Esophagus squamous epithelium (tissue), 5 donors: ENCODE measurements at places on chromosomes 1 and 21.

DNA sequence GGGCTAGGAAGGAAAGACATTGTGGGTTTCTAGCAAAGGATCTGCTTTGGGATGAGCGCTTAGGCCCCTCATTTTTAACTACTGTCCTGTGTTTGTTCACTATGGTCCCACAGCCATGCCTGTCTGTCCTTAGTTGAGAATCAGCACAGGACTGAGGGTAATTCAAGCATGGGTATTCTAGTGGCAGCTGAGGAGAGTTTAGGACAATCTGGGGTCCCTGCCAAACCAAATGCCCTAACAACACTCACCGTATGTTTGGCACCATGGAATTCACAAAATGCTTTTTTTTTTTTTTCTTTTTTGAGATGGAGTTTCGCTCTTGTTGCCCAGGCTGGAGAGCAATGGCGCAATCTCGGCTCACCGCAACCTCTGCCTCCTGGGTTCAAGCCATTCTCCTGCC lies 10.4 kb downstream of the ARHGEF11 start:
- DNase-seq = no peak

- DNase-seq = no peak
Observed at GRCh38 chr1:51910221-51911000, 31.9 kb upstream of the NRDC start.

- DNase-seq = no peak
Observed at GRCh38 chr21:46111193-46111571, 13.3 kb downstream of the COL6A2 start.

GRCh38 chr1:111197598-111198284 lies 2.7 kb downstream of the DENND2D start:
- DNase-seq = no peak

DNA sequence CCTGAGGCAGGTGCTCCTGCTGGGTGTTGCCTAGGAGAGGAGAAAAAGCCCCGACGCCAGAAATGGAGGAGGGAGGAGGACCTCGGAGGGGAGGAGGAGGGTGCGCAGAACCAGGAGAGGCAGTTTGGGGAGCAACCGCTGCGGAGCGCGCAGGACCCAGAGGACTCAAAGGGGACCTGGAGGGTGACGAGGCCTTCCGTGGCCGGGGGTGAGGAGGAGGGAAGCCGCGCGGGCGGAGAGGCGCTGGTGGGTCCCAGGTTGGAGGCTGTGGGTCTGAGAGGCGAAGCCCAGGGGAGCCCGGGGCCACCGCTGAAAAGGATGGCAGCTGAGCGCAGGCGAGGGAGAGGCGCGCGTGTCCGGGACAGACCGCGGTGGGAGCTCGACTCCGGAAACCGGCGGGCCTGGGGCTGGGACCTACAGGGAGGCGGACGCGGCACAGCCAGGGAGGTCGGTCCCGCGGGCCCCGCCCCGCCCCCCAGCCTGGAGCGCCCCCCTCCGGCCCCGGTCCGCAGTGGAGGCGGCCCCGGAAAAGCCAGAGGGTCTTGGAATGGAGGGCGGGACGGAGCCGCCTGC lies 15.1 kb downstream of the RNF223 start:
- no peak for DNase-seq

- DNase-seq = no peak
Observed at GRCh38 chr21:30997541-30997940, 40.7 kb downstream of the KRTAP19-8 start.

DNA sequence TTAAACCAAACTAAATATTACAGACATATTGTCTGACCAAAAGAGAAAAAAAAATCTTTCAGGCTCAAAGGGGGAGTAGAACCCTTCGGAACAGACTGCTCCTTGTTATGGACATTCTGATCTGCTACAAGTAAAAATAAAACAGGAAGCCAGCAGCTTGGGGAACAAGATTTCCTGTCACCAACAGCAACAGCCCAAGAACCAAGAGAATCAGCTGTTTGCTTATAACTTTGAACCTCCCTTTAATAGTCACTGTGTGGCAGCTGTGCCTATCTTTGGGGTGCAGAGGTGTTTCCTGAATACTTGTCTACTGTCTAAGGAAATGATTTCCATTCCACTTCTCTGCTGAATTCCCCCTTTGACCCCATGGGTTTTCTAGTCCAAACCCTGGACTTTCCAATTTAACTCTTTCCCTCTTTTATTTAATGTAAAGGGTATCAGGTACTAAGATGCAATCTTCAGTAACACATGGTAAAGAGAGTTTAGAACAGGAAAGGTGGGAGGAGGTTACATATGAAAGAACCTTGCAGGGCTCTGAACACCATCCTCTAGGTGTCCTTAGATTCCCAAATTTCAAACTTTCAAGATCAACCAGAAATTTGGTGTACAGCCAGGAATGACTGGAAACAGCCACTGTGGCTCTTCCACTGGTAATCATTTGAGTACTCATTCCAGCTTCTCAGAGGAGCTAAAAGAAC lies 38.6 kb downstream of the GPR3 start:
- DNase-seq = no peak
